Immature natural killer cell (primary cell): ENCODE measurements at places on chromosomes 12 and 14.
A peak's percentile ranks its signal among the peaks of the same experiment; 100 is the strongest.

GRCh38 chr12:49208676-49209075 is 19.8 kb upstream of the TUBA1A start:
- no peak for DNase-seq

GRCh38 chr14:92755495-92755894 is 7.1 kb upstream of the LGMN start:
- DNase-seq: no peak

- peak; percentile 40 for DNase-seq
Observed at GRCh38 chr14:63867933-63868921, 15.4 kb downstream of the SYNE2 start.

GRCh38 chr14:94998685-94999084 is 158.6 kb downstream of the DICER1 start:
- DNase-seq: no peak

- no peak for DNase-seq
Observed at GRCh38 chr14:102690509-102691286, 86.6 kb upstream of the TRAF3 start.

DNA sequence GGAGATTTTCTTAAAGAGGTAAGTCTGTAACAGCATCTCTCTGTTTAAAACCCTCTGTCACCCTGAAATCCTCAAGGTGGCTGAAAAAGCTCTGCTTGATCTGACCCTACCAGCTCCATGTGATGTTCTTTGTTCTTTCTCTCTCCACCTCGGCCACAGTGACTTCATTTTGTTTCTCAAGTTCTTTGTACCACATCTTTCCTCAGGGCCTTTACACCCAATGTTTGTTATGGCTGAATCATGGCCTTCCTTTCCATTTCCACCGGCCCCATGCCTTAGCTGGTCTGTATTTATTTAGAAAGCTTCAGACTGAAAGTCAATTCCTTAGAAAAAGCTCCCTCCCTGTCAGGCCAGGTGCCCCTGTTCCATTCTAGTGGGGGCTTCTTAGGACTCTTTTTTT is 431.2 kb downstream of the NAV3 start:
- no peak for DNase-seq

DNA sequence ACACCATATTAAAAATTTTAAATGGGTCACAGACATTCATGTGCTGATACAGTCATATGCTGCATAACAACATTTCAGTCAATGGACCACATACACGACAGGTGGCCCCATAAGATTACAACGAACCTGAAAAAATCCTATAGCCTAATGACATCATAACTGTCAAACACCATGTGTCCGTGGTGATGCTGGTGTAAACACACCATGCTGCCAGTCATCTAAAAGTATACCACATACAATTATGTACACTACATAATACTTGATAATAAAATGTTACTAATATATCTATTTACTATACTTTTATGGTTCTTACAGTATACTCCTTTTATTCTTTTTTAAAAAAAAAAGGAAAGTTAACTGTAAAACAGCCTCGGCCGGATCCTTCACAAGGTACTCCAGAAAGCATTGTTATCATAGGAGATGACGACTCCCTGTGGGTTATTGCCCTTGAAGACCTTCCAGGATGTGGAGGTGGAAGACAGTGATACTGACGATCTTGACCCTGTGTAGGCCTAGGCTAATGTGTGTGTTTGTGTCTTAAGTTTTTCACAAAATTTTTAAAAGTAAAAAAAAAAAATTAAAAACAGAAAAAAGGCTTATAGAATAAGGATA is 5.0 kb upstream of the TDG start:
- DNase-seq: no peak

- DNase-seq: no peak
Observed at GRCh38 chr12:724194-724855, 28.1 kb upstream of the WNK1 start.

GRCh38 chr14:71296184-71296583 is 388.9 kb downstream of the PCNX1 start:
- DNase-seq: no peak

- no peak for DNase-seq
Observed at GRCh38 chr14:61930101-61930857, 168.1 kb downstream of the SNAPC1 start.

GRCh38 chr12:42135259-42135814 is 9.3 kb downstream of the GXYLT1 start:
- no peak for DNase-seq

- DNase-seq: no peak
Observed at GRCh38 chr12:41302979-41303403, 114.9 kb downstream of the PDZRN4 start.

DNA sequence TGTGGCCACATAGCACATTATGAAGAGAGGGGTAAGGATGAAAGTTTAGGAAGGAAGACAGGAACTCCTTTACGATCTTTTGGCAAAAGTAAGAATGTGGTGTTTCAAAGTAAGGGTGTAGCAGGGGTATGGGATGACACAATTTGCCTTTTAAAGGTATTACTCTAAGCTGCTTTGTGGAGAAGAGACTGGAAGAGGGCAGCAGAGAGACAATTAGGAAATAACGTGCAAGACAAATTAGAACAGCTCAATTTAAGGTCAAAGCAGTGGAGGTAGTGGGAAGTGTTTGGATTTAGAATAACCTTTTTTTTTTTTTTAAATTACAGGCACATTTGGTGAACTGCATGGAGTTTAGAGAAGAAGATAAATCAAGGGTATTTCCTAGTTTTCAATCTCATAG is 342.6 kb downstream of the NOVA1 start:
- no peak for DNase-seq

- DNase-seq: no peak
Observed at GRCh38 chr12:19712041-19712440, 272.7 kb downstream of the AEBP2 start.

GRCh38 chr12:51636986-51637385 is 46.0 kb downstream of the SCN8A start:
- DNase-seq: no peak
